ENCODE measurements at places on chromosomes 1 and 21. TPM values are rescaled to one million over a fixed set of nuclear protein-coding genes. Genes with fewer than 3 reads are reported as not detected.

- peak; percentile 19 for DNase-seq
Observed at GRCh38 chr1:109050228-109050995, 8.5 kb upstream of the WDR47 start.

DNA sequence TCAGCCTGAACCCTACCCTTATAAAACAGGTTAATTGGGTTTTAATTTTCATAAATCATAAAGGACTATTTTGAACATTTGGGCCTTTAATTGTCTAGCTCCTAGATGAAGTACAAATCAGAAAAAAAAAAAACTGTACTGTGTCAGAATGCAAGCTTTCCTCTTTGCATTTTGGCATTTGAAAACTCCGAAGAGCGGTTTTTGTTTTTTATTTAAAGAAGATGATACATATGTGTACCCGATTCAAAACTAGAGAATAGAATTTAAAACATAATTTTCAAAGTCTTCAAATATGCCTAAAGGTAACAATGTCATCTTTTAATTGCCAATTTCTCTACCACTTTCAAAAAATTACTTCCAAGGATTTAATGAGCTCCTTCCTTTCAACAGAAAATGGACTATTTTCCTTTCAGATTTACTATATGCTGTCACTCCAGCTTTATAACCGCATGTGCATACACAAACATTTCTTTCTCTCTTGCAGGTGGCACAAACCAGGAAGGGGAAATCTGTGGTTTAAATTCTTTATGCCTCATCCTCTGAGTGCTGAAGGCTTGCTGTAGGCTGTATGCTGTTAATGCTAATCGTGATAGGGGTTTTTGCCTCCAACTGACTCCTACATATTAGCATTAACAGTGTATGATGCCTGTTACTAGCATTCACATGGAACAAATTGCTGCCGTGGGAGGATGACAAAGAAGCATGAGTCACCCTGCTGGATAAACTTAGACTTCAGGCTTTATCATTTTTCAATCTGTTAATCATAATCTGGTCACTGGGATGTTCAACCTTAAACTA lies 33.7 kb downstream of the MRPL39 start:
- no peak for DNase-seq

GRCh38 chr1:74637296-74637695 lies 36.3 kb downstream of the ERICH3 start:
- no peak for DNase-seq

- DNase-seq: no peak
Observed at GRCh38 chr1:116972674-116973030, 28.9 kb upstream of the CD101 start.

GRCh38 chr21:41573902-41574690 lies 66.1 kb upstream of the TMPRSS2 start:
- no peak for DNase-seq

Gene KPRP
- polyA plus RNA-seq: not detected

DNA sequence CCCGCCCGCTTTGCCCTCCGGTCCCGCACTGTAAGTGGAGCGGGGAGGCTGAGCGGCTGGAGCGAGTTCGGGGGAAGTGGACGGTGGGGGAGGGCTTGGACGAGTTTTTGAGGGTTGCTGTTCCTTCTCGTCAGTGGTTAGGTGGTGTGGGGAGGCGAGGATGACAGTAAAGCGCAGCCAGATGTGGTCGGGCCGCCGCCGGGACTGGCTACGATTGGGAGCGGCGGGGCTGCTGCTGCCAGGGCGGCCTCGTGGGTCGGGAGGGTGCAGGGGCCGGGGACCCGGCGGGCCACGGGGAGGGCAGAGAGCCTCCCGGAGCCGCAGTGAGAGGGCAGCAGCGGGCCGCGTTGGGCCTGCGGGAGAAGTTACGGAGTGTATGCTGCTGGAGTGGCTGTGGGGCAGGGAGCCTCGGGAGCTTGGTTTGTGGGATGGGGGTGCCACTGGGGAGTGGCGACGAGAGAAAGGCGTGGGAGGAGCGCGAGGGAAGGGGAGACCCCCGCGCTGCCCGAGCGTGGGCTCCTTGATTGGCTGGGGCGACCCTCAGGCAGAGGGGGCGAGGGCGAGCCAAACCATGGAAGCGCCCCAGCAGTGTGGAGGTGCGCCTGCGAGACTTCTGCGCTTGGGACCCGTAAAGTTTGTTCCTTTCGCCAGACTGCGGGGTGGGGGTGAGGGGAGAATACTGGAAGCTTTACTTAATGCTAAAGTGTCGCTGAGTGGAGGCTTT lies 2.1 kb downstream of the ADGRL2 start:
- DNase-seq: peak; percentile 62

DNA sequence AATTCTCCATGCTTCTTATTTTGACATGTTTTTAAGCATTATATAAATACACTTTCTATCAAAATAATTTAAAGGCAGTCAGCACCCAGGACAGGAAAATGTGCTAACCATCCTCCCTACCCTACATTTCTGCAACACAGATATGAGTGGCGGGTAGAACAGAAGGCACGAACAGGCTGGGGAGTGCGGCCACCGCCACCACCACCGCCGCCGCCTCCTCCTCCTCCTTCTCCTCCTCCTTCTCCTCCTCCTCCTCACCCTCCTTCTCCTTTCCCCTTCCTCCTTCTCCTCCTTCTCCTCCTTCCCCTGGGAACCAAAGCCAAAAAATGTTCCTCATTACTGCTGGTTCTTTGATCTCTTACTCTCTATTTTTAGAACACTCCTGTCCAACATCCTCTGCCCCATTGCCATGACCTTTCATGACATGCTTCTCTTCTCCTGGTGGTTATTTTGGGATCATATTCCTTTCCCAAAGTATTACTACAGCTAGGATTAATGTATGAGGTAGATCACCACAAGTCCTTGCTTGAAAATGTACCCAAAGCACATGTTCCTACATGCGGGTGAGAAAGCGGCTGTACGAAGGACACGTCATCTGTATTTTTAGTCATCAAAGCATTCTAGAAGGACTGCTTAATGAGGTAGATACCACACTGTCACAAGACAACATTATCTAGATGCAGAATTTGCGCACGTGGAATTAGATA lies 24.5 kb upstream of the CCN1 start:
- no peak for DNase-seq

- no peak for DNase-seq
Observed at GRCh38 chr1:15952317-15953258, 23.3 kb downstream of the ZBTB17 start.

GRCh38 chr21:40153351-40153750 lies 286.1 kb downstream of the PCP4 start:
- DNase-seq: no peak

Gene WDR64
- 0.56 TPM for polyA plus RNA-seq

Gene SH3D21
- 33.1 TPM for polyA plus RNA-seq

Gene RSPH1
- 13.7 TPM for polyA plus RNA-seq

- DNase-seq: no peak
Observed at GRCh38 chr1:165862448-165862847, 35.0 kb downstream of the UCK2 start.

- no peak for DNase-seq
Observed at GRCh38 chr1:20584890-20585289, 4.0 kb upstream of the CDA start.

Gene SETD4
- 46.6 TPM for polyA plus RNA-seq

- DNase-seq: no peak
Observed at GRCh38 chr1:207910591-207911354, at the start of gene CD34. Gene CD34, minus strand, starts transcription at chr1:207911125. Its CDS starts 45 bp downstream, at chr1:207911080.

GRCh38 chr1:234631721-234632125 lies 21.7 kb upstream of the IRF2BP2 start:
- DNase-seq: no peak

DNA sequence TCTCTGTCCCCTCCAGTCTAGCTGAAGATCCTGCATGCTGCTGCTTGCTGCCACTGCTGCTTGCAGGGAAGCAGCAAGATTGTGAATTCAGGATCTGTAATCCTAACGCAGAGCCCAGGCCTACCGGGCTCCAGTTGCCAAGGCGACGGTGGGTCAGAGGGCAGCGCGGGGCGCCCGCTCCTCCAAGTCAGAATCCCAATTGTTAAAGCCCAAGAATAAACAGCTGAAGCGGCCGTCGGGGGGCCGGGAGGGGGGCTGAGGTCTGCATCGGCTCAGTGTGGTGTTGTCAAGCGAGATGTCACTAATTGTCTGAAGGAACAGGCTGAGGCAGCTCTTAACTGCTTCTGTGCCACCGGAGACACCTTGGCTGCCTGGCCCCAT lies 36.8 kb downstream of the AHDC1 start:
- no peak for DNase-seq

DNA sequence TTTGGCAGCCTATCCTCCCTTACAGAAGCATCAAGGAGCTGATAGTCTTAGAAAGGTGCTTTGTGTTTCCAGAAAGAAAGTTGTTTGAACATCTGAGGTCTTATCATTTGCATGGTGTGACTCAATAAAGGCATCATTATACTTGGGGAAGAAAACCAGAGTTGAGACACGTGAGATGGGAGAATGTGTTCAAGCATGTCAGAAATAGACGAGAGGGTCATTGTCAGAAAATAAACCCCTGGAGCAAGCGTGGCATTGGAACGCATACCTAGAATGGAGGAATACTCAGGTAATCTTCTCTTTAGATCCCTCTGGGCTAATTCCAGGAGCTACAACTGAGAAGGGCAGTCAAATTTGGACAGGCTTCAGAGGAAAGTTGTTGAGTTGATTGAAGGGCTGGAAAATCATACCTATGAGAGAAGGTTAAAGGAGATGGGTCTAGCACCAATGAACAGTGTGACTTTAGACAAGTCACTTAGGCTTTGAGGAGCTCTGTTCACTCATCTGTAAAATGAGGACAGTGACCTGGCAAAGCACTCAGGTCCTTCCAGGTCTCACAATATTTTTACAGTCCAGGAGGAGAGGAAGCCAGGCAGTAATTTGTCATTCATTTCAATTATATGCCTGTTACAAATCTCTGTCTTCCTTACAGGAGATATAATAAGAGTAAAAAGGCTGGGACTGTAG lies 101.3 kb upstream of the C1orf21 start:
- DNase-seq: no peak

Gene GPATCH3
- 17.8 TPM for polyA plus RNA-seq

Gene SDF4
- 135 TPM for polyA plus RNA-seq

DNA sequence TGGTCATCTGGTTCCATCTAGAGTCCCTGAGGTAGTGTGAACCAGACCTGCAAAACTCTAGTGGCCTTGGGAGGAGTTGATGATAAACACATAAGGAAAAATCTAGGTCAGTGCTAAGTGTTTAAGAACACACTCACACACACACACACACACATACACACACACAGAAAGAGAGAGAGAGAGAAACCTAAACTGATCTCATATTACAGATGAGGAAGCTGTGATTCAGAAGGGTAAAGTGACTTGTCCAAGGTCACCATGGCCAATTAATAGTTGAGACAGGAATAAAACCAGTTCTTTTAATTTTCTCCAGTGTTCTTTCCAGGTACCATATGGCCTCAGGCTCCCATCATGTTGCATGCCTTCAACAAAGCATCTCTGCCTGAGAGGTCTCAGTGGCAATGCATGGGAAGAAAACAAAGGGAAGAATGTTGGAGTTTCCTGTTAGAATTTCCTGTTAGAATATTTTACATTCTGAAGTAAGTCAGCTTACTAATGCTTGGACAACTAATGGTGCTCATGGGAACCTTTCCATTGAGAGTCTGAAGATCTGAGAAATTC lies 77.3 kb upstream of the TSPAN2 start:
- no peak for DNase-seq

Gene CDCA8
- polyA plus RNA-seq: 16.0 TPM

GRCh38 chr1:80218112-80218511 lies 1211.6 kb upstream of the ADGRL4 start:
- DNase-seq: peak; percentile 29

GRCh38 chr1:109776911-109777310 lies 13.2 kb upstream of the EPS8L3 start:
- peak; percentile 84 for DNase-seq

GRCh38 chr1:30258876-30259275 lies 464.5 kb downstream of the MATN1 start:
- DNase-seq: no peak

DNA sequence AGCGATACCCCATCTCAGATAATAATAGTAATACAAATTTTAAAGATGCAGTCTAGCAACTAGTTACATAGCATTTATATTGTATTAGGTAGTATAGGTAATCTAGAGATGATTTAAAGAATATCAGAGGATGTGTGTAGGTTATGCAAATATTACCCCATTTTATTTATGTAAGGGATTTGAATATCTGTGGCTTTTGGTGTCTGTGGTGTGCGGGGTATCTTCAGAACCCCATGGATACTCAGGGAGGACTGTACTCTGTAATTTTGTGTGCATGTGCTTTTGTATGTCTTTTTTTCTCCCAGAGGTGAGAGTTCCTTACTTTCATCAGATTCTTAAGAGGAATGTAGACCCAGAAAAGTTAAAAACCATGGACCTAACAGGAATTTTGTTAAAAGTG lies 12.8 kb downstream of the RNF2 start:
- DNase-seq: no peak

Gene ATF3
- 10.6 TPM for polyA plus RNA-seq

DNA sequence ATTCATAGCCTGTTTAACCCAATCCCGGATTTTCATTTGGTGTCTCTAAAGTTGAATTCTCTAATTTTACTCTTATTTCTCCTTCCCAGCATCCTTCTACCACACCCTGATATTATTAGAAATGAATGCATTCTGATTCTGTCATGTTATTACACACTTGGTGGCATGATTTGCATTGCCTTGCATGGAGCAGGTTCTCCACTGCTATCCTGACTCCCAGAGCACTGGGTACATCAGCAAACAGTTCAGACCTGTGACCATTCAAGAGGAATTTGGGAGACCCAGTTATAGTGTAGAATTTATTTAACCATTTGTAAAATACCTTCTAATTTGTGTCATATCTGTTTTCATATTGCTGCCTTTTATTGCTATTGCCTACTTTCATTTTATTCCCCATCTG lies 2.6 kb downstream of the LRRC8B start:
- DNase-seq: no peak

DNA sequence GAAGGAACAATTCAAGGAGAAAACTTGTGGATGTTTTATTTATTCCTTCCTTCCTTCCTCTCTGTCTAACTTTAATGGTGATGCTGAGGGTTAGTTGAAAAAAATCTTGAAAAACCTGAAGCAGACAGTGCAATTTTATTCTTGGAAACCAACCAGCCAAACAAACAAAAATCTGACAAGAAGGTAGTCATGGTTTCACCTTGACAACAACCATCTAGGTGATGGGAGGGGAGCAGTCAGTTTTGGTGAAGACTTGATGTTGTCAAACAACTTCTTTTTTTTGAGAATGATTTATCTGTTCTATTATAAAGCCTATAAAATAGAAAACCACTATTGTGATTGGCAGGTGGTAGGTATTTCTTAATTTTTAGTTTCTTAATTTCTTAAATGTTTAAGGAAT lies 92.4 kb upstream of the GPR88 start:
- DNase-seq: no peak

All from renal pelvis (tissue), 12 donors.